Activated CD4-positive, alpha-beta T cell treated with anti-CD3 and anti-CD28 coated beads for 48 hours (primary cell): ENCODE measurements at places on chromosomes 11 and 22.

DNA sequence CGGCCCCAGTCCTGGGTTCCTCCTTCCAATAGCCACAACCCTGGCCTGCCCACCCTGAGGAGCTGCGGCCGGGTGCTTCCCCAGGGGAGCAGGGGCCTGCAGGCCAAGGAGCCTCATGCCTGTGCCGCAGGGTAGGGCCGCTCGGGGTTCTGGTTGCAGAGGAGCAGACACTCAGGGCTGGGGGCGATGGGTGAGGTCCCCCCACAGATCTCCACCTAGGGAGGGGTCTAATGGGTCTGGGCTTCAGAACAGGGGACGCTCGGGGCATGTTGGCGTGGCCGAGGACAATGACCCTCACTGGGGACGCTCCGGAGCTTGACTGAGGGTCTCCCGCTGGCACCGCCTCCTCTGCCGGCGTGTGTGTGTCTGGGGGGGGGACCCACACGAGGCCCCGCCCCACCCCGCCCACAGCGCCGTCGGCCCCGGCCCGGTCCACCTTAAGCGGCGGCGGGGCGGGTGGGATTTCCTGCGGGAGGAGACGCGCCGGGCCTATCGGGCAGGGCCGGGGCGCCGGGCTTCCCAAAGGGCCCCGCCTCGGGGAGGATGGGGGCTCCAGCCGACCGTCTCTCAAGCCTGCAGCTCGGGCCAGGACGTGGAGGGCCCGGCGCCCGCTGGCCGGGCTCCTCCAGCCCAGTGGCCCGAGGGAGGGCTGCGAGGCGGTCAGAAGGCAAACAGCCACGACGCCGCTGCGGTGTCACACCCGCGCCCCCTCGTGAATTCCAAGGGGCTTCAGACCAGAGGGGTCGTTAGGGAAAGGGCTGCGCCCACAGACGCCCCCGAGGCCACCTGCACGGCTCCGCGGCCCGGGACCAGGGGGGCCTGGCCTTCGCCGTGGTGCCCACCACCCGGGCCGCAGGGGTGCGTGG is 640 bp upstream of the ZDHHC8 start:
- peak; percentile 79 for DNase-seq

DNA sequence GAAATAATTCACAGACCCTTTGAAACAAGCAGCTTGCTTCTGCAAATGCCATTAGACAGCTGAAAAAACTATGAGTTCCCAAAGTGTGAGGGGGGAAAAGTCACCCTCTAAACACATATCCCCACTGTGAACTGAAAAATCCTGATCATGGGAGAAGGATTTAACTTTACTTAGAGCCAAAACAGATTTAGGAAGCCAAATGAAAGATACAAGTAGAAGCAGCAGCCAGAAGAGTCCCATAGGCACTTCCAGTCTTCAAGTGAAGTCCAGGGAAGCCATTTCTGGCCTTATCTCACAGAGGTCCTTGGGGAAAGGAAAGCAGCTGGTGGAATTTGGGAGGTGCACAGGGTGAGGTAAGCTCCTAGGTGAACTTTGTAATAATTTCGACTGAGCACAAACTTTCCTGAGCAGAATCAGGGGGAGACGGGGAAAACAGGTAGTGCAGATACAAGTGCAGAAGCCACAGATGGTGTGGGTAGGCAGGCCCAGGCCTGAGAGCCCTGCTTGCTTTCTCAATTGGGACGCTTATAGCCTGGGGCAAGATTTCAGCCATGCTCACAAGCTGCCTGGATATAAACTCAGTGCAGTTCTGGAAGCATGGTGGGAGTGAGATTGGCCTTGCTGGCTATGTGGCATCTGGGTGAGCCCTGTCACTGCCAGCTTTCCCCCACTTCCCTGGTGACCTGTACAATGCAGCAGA is 44.8 kb downstream of the GAS2 start:
- no peak for DNase-seq

DNA sequence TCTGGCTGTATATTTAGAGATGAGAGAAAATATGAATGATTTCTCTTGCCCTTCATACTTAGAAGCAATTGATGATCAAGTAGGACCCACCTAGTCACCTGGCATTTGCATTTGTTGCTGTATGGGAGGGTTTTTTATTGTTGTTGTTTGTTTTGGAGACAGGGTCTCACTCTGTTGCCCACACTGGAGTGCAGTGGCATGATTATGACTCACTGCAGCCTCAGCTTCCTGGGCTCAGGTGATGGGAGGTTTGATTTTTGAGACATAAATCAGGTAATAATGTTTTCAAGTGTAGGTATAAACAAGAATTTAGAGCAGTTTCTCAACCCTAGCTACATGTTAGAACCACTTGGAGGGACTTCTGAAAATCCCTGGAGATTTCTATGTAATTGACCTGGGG is 63.0 kb downstream of the TNRC6B start:
- DNase-seq: no peak

DNA sequence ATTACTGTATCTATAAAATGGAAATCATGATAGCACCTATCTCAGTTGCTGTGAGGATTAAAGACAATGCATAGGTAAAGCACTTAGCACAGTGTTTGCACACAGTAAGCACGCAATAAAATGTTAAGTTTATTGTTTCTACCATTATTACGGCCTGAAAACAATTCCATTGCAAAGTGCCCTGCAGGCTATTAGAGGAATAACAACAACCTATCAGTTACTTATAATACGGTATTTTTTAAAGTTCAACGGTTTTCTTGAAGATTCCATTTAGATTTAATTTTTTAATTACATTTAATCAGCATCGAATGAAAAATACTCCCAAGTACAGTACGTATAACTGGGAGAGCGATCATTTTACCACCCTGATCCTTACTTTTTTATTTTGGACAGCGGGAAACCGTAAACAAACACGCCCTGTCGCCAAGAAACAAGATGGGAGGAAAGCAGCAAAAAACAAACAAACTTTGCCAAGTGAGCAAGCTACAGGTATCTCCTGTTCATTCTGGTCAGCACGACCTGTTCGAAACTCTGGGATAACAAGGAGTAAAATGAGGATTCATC is 893 bp downstream of the SLC36A4 start:
- no peak for DNase-seq

DNA sequence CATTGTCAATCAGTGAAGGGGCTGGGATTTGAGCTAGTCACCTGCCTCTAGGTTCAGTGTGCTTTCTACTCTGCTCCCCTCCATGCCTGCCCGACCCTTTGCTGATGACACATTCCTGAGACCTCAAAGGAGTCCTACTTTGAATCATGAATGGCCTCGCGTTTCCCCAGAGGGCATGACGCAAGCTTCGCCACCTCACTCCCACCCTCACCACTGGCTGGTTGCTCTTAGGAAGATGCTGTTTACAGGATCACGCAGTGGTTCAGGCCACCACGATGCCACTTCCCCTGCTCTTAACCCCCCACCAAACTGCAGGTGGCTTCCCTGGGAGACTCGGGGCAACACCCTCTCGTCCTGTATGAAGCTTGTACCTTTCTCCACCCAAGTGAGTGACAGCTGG is 62.9 kb upstream of the B3GAT1 start:
- peak; percentile 25 for DNase-seq

DNA sequence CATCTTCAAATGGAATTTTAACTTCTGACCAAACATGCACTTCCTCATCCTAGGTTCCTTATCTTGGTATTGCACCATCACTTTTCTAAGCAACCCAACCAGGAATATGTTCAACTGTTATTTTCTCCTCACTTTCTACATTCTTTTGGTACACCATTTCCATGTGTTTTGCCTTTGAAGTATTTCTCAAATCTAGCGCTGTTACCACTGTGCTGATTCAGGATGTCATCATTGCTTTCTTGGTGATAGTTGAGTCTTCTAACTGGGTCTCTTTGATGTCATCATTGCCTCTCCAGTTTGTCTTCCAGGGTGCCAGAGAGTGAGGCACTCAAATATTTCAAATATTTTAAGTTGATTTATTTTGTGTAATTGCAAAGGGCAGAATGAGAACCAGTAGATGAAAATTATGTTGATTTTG is 47.5 kb downstream of the HORMAD2 start:
- no peak for DNase-seq

DNA sequence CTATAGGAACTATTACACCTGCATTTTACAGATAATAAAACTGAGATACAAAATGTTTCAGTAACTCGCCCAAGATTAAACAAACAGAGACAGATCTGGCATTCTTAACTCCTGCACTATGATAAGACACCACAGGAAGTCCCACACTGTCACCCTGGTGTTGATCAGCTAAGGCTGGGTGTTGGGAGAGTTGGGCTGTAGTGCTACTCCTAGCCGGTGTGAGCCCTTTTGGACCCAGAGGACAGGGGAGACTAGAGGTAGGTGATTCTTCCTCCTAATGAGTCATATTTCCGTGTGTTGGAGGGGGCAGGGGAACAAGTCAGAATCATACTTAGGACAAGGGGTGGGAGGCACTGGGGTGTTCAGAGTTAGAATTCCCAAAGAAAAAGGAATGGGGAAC is 353.2 kb upstream of the TENM4 start:
- DNase-seq: no peak

- DNase-seq: no peak
These were observed 711.2 kb downstream of the KCNA4 start for GRCh38 chr11:29305456-29306232.

- no peak for DNase-seq
These were observed 47.1 kb upstream of the HORMAD2 start for GRCh38 chr22:30033137-30033536.

GRCh38 chr11:94595076-94595475 is 27.9 kb downstream of the PIWIL4 start:
- DNase-seq: no peak

GRCh38 chr22:46163557-46163888 is 13.2 kb downstream of the PPARA start:
- DNase-seq: no peak

DNA sequence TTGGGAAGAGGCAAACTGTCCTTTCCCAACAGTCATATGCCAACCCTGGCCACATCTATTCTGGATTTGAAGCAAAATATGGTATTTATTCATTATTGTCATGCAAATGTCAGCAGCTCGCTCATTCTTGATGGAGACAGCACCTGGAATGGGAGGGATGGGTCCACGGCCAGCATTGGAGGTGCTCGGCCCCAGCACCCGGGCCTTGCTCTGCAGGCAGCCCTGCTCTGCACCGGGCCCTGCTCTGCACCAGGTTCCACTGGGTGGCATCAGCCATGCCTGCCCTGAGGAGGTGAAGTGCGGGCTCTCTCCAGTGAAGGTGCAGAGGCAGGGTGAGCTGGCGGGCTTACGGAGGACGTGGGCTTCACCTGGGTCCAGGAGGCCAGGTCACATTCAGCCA is 19.8 kb downstream of the LRP5 start:
- DNase-seq: no peak

- no peak for DNase-seq
These were observed 18.1 kb downstream of the GLB1L2 start for GRCh38 chr11:134349802-134350355.

DNA sequence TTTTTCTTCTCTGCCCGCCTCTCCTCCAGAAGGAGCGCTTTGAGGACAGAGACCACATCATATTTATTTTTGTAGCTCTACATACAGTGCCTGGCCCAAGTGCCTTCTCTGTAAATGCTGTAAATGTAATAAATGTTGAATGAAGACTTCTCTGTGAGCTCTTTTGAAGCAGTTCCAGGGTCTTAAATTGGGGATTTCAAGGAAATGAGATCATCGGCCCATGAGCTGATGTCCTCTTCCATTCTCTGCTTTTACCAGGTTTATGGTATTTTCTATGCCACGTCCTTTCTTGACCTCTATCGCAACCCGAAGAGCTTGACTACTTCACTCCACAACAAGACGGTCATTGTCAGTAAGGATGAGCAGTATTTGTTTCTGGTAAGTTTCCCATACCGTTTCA is 165.7 kb upstream of the SORL1-AS1 start:
- DNase-seq: no peak

- peak; percentile 74 for DNase-seq
These were observed 7.2 kb downstream of the ARSA start for GRCh38 chr22:50620593-50621355.

GRCh38 chr11:76830639-76831327 is 29.9 kb upstream of the ACER3 start:
- no peak for DNase-seq

- no peak for DNase-seq
These were observed 476.8 kb downstream of the METTL15 start for GRCh38 chr11:28584992-28585391.

DNA sequence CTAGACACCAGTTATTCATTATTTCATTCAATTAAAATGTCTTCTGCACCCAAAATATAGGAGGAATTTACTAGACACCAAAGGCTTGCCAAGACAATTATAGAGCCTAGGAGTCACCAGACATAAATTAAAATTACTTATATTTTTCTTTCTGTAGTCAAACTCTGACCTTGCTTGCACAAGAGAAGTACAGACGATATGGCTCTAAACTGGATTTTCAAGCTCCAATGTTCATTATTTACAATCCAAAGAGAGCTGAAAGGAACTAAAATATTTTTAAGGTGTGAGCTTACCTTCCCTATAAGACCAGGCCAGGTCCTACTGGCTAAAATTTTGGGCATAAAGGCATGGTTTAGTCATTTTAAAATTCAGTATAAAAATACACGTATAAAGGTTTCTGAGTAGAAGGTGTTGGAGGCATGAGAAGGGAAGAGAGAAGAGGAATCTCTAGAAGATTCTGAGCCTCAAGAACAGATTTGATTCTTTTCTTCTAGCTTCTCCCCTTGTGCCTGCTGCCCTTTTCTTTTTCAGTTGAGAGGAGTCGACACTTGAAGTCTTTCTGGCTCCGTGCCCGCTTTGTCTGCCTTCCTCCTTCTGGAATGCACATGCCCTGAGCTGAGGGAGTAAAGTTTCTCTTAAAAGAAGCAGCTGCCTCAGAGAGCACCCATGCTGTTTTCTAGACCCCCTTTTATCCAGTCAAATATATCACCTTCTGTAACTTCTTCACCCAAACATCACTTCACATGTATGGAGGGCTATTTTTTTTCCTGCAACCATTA is 13.5 kb downstream of the C11orf97 start:
- no peak for DNase-seq

- DNase-seq: no peak
These were observed 7.4 kb downstream of the EHD1 start for GRCh38 chr11:64870893-64871466.

DNA sequence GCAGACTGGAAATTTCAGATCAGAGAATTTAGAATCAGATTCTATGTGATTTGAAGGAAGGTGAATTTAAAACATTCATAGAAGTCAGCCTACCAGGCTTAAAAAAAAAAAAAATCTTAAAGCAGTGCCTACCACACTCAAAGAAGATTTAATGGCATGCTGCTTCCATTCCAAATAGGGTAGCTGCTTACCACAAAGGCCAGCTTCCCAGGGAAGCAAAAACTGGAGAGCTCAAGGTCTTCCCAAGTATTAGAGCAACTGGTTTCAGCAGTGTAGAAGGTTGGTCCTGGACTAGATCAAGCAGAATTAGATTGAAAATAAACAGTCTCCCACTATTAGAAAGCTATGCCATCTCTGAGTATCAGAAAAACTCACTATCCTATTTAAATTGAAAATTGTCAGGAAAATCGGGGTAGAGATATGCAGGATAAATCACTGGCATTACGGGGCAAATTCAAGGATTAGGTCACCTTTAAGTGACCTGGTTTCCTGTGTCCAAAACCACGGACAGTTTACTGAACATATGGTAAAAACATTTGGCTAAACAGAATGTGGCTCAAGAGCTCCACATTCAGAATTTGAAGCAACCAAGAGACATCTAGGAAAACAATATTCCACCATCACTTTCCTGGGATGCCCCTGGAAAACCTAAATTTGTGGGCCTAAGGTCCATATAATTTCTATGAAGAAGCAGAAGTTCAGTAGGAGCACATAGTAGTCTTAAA is 1.3 kb downstream of the C11orf42 start:
- no peak for DNase-seq

- DNase-seq: peak; percentile 68
These were observed 64.2 kb downstream of the FLI1 start for GRCh38 chr11:128757886-128758612.
